ENCODE measurements at places on chromosomes 11 and 22. TPM values are rescaled to one million over a fixed set of nuclear protein-coding genes. Genes with fewer than 3 reads are reported as not detected.
A peak's percentile ranks its signal among the peaks of the same experiment; 100 is the strongest.

GGTLC2 gene
- not detected for total RNA-seq

DNA sequence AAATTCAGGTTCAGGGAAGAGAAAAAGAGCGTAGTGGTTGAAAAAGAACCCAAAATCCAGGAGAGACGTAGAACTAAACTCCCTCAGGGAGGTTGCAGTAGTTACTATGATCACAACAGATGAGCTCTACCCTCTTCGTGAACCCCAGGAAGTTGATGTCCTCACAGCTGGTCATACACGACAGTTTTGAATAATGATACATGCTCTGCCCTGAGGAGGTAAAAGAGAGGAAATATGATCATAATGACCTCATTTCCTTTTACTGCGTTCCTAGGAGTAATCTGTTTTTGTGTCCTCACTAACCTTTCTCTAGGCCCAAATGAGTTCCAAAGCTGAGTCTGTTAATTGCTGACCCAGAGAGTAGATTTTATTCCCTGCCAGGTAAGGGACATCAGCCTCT, 1.3 kb downstream of the PATE2 start:
- no peak for DNase-seq
- no peaks in the 10 kb centered on the region for H3K4me1 ChIP-seq
- no peaks in the 10 kb centered on the region for H3K36me3 ChIP-seq
- H3K27me3 ChIP-seq, result no peaks in the 10 kb centered on the region
- no peak overlapping the region for H3K4me3 ChIP-seq

DNA sequence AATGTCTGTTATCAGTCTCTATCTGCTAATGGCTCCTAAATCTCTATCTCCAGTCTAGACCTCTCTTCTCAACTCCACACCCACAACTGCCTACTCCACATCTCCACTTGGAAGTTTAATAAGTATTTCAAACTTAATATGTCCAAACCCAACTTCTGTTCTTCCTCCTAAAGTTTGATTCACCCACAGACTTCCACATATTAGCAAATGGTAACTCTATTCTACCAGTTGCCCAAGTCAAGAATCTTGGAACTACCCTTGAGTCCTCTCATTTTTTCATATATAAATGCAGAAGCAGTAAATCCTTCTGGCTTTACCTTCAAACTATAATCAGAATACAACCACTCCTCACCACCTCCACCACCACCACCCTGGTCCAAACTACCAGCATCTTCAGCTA, 6.7 kb upstream of the JAML start:
- no peaks in the 10 kb centered on the region for H3K27me3 ChIP-seq
- no peak for DNase-seq
- no peaks in the 10 kb centered on the region for H3K36me3 ChIP-seq
- H3K4me3 ChIP-seq, result no peak overlapping the region
- H3K4me1 ChIP-seq, result no peaks in the 10 kb centered on the region

- H3K36me3 ChIP-seq, result no peaks in the 10 kb centered on the region
- no peak overlapping the region for H3K4me3 ChIP-seq
- DNase-seq, result peak; percentile 69
- no peaks in the 10 kb centered on the region for H3K27me3 ChIP-seq
Measured at GRCh38 chr11:94910779-94911178, 62.6 kb downstream of the CWC15 start.

GRCh38 chr11:78371221-78371891, 46.3 kb downstream of the GAB2 start:
- H3K4me3 ChIP-seq, result no peak overlapping the region
- no peak overlapping the region for H3K27ac ChIP-seq
- H3K27me3 ChIP-seq, result no peaks in the 10 kb centered on the region
- H3K36me3 ChIP-seq, result no peaks in the 10 kb centered on the region
- no peak for DNase-seq

DNA sequence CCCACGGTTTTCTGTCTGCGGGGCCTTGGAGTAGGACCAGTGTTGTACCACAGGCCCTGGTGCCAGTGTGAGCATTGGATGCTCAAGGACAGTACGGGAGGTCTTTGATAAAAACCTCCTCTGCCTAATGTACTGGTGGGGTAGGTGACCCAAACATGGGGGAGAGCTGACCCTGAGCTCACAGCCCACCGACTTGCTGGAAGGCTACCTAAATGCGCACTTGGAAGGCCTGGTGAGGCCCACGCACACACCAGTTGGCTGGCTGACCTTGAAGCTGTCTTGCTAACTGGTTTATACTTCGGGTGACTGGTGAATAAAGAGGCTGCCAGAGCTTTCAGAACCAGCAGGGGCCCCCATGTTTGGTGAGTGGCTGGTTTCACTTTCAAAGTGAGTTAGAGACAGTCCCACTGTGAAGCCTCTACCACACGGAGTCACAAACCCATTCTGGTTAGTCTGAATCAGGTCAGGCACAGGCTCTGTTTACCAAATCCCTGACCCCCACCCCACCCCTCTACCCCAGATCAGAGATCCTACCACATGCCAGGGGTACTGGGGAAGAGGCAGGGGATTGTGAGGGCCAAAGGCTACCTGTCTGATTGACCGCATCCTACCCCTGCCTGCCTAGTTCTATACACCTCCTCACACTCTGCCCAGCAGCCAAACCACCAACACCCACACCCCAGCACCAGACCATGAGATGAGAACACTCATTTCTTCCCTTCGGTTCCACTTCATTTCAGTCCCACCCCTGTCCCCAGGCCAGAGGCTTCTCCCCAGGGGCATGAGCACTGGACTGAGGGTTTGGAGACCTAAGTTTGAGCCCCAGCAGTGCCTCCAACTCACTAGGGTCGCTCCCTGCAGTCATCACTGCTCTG, 12.7 kb upstream of the IL2RB start:
- peaks cover 13% of the 10 kb centered on the region for H3K27me3 ChIP-seq
- H3K4me3 ChIP-seq, result no peak overlapping the region
- H3K27ac ChIP-seq, result no peak overlapping the region

- H3K27me3 ChIP-seq, result no peaks in the 10 kb centered on the region
- DNase-seq, result no peak
- H3K27ac ChIP-seq, result no peak overlapping the region
- no peaks in the 10 kb centered on the region for H3K36me3 ChIP-seq
- H3K4me3 ChIP-seq, result no peak overlapping the region
Measured at GRCh38 chr11:112794331-112794846, 166.8 kb upstream of the NCAM1 start.
